Right cardiac atrium (tissue), 5 donors: ENCODE measurements at places on chromosomes 3 and 15. TPM values are rescaled to one million over a fixed set of nuclear protein-coding genes. Genes with fewer than 3 reads are reported as not detected.

DUOX2 gene
- 0.45 TPM for total RNA-seq

DNA sequence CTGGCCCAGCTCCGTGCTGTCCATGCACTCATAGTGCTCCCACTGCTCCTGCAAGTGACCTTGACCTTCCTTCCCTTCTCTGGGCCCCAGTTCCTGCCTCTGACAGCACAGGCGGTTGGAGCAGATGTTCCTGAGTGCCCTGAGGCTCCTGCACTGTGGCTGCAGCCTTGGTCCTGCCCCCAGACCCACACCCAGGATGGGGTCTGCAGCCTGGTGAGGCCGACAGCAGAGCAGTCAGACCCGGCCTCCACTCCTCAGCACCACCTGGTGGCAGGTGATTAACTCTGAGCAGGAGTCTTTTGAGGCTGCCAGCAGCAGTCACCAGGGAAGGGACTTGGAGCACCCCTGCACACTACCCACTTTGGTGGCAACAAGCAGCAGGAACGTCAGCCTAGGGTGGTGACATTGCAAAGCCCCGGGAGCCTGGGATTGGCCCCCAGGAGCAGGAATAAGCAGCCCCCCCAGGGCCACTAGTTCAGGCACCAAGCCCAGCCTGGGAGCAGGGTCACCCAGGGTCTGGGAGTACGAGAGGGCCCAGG, 64.6 kb downstream of the CYP11A1 start:
- DNase-seq = peak; percentile 65

- DNase-seq = no peak
Observed at GRCh38 chr3:12975748-12976522, 97.3 kb downstream of the IQSEC1 start.

TMCO5A gene
- not detected for total RNA-seq

- DNase-seq = no peak
Observed at GRCh38 chr3:183857863-183858262, 26.8 kb downstream of the PARL start.

GRCh38 chr3:197737319-197737649, 580 bp upstream of the RUBCN start:
- DNase-seq = no peak

DNA sequence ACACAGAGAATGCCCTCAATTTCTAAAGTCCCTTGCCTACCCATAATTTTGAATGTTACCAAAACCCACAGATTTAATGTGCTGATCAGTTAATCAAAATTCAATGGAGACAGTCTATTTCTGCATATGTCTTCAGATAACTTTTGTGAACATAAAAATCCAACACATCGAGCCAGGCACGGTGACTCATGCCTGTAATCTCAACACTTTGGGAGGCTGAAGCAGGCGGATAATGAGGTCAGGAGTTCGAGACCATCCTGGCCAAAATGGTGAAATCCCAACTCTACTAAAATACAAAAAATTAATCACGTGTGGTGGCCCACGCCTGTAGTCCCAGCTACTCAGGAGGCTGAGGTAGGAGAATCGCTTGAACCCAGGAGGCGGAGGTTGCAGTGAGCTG, 49.3 kb downstream of the PEAK1 start:
- DNase-seq = no peak

GRCh38 chr3:178058629-178059028, 477.6 kb upstream of the KCNMB2 start:
- no peak for DNase-seq

- no peak for DNase-seq
Observed at GRCh38 chr3:27714146-27714526, 8.0 kb downstream of the EOMES start.

PATL2 gene
- 3.1 TPM for total RNA-seq

DNA sequence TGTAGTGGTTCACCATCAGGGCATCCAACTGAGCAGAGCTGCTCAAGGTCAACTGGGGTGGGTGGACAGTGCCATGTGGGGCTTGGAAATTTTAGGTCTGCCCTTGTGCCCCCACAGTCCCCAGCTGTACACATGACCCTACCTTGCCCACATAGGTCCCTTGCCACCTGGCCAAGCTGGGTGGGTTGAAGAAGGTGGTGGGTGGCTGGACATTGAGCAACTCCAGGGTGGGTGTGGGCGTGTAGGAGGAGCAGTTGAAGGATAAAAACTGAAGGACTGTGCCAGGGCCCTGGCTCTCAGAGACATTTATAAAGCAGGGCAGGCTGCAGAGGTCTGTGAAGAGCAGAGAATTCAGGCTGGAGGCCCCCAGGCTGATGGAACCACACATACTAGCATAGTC, 568 bp downstream of the CDHR4 start:
- peak; percentile 41 for DNase-seq

- peak; percentile 21 for DNase-seq
Observed at GRCh38 chr3:111924283-111924682, 54.5 kb upstream of the ABHD10 start.

GRCh38 chr3:89411201-89411600, 303.8 kb downstream of the EPHA3 start:
- DNase-seq = no peak

DNA sequence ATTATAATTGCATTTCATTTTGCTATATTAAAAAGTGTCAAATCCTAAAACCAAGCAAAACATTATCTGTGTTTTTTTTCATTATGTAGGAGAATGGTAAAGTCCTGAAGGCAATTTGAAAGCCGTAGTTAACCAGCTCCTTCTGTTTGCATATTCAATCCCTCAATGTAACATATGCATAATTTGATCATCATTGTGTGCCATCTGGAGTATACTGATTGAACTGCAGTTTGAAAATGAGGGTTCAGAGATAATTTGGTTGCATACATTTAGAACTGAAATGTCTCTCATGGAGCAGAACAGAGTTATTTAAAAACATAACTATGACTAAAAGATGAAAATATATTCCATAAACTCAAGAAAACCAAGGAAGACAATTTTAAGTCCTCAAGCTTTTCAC, 518.6 kb downstream of the GBE1 start:
- DNase-seq = no peak

GRCh38 chr3:123759871-123760270, 124.3 kb downstream of the MYLK start:
- DNase-seq = no peak

- DNase-seq = no peak
Observed at GRCh38 chr3:172903642-172904320, 153.3 kb downstream of the ECT2 start.

- no peak for DNase-seq
Observed at GRCh38 chr3:151199554-151200438, 3.2 kb downstream of the GPR171 start.

DNA sequence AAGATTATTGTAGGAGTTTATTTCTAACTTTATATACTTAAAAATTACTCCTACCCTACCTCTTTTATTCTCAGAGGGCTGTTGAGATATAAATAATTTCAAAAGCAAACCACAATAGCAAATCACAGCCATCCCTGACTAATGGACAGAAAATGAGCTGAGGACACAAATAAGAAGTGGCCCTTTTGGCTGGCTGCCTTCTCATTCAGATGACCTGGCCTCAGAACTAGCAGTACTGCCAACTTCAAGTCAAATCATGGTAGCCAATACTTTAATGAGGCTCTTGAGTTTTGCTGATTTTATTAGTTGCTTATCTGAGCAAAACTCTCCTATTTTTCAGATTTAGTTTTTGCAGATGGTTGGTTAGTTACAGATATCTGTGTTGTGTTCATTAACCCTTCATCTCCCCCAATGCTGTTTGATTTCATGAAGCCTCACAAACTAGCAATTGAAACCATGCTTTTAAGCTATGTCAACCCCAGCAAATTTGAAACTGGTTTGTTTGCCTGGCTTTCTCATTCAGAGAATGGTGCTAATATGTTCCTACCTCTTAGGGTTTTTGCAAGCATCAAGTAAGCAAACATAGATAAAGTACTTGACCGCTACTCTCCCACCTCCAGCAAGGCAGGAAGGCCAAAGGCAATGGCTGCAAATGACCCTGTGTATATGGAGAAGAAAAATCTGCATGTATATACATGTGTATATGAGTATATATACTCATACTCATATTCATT, 73.4 kb upstream of the HACD2 start:
- DNase-seq = no peak

- DNase-seq = no peak
Observed at GRCh38 chr3:134334901-134335280, 39.4 kb downstream of the AMOTL2 start.

RFTN1 gene
- total RNA-seq = 17.9 TPM

DNA sequence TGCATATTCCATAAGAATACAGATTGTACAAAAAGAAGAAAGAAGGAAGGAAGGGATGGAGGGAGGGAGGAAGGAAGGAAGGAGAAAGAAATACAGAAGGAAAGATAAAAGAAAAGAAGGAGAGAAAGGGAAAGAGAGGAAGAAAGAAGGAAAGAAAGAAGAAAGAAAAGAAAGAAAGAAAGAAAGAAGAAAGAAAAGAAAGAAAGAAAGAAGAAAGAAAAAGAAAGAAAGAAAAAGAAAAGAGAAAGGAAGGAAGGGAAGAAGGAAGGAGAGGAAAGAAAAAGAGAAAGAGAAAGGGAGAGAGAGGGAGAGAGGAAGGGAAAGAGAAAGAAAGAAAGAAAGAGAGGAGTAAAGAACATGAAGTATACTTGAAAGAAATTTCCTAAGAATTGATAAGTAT, 577.9 kb upstream of the ALCAM start:
- no peak for DNase-seq

DNA sequence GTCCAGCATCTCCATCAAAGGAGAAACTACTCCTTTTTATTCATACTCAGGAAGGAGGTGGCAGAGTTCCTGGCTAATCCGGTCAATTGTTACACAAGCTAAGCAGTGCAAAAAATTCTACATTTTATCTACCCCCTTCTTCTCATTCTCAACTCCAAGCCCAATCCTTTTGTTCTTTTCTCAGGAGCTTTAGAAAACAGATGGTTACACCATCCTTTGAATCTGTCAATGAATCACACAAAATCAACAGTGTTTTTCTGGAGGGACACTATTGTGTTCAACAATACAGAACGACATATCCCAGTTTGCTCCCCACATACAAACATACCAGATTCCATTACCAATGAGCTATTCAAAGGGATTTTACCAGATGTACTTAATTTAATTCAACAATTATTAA, 362.1 kb downstream of the MAGI1 start:
- no peak for DNase-seq

DNA sequence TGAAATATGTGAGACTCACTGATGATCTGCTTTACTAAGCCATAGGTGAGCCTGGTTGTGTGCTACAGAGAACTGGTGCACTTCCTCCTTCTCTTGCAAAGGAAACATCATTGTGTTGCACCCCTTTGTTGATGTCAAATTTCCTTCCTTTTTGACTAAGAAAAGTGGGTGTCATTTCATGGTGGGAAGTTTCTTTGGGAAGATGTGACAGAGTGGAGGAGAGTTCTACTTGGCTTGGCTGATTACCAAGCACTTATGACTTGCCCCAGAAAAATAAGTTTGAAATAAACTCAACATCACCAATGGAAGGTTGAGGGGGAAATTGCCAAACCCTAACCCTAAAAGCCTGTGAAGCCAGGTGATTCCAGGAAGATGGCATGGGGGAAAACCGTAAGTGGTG, 53.5 kb upstream of the KIF23 start:
- DNase-seq = no peak

C3orf38 gene
- 18.6 TPM for total RNA-seq

GRCh38 chr3:155859859-155860258, 5.6 kb upstream of the SLC33A1 start:
- DNase-seq = no peak

DNA sequence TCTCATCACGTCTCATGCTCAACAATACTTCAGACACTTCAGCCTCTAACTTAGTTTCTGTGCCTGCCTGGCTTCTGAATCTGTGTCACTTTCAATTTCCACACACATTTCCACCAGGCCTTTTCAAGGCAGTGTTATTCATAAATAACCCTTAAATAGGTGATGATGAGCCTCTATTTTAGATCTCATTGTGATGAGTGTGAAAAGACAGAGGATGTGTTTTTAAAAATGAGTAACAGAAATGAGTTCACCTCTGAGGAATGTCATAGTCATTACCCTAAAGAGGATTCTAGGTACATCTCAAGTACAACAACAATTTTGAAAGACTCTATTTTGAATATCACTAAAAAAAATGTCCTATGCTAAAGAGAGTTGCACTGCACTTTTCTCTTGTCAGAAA, 64.6 kb downstream of the STAC start:
- no peak for DNase-seq

- no peak for DNase-seq
Observed at GRCh38 chr3:15367059-15367458, 34.7 kb upstream of the SH3BP5 start.

- no peak for DNase-seq
Observed at GRCh38 chr3:170814822-170815221, 55.2 kb downstream of the RPL22L1 start.

GRCh38 chr3:68017069-68017468, 362.7 kb upstream of the SUCLG2 start:
- no peak for DNase-seq

DNA sequence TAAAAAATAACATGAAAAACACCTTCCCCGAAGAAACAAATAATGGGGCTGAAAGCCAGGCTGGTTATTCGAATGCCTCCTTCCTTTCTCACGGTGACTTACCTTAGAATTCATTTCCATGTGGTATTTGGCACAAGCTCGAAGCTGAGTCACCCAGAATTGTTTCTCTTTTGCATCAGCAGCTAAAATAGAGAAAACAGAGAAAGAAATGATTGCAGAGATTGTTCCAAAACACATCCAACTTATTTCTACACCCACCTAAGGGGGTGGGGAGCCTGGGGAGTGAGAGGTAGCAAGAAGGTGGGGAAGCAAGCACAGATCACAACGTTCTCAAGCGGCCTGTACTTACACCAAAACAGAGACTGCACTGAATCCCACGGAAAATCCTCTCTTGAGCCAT, 104.7 kb downstream of the OSBPL10 start:
- DNase-seq = no peak

CLEC3B gene
- 150 TPM for total RNA-seq

DNA sequence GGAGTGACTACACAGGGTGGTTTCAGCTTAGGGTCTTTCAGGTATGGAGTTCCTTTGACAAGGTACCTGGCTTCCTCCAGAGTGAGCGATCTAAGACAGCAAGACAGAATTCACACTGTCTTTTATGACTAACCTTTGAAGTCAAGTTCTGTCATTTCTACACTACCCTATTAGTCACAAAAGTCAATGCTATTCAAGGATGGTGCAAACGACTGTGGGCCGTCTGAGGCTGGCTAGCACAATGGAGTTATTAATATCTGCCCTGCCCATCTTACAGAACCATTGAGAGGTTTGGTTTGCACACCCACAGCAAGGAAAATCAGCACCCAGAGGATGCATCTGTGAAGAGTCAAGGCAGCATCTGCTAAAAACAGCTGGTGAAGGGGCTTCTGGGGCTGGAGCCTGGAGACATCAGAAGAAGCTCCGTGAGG, 62.9 kb upstream of the XCR1 start:
- DNase-seq = no peak

DNA sequence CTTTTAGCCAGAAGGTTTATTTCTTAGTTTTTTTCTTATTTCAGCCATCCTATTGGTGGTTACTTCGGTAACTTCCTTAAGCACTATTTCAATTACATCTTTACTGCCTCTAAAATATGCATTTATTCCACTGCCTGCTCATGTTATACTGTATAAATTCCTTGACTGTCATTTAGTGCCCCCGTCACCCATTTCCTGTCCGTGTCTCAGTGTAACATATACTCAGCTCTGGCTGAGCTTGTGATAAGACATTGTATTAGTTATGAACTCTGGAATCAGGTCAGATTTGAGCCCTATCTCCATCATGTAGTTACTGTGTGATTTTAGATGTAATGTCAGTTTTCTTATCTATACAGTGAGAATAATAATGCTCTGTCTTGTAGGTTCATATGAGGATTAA, 24.2 kb downstream of the PIAS1 start:
- DNase-seq = no peak

PTPRG gene
- total RNA-seq = 35.8 TPM
